ENCODE measurements at places on chromosomes 1 and 21.

DNA sequence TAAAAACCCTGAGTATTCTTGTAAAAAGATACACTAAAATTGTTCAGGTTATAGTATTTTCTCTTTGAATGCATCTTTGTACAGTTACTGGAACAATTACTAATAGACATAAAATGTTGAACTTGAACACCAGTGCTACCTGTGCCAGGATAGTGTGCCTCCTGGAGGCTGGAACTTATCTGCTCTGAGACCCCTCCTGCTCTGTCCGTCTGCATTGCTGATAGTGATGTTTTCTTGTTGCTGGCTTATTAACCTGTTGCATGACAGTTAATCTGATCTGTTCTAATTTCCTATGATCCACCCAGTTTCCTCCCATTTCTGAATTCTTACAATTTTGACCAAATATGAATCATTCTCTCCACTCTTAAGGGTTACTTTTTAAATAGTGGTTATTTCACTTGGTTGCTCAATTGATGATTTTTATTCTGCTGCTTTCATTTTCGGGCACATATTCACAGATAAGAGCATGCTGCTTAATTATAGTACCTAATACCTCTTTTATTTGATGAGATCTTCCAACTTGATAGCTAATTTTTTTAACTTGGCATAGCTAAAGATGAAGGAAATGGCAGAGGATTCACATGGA lies 101.4 kb downstream of the CC2D1B start:
- no peak for DNase-seq

GRCh38 chr1:4315202-4315601 lies 339.2 kb upstream of the AJAP1 start:
- no peak for DNase-seq

- DNase-seq: no peak
These were observed 9.2 kb upstream of the RXRG start for GRCh38 chr1:165454091-165454610.

- DNase-seq: no peak
These were observed 20.1 kb downstream of the MCOLN3 start for GRCh38 chr1:85028151-85028550.

Measured in SK-N-MC (cell line).